ENCODE measurements at places on chromosomes 6 and 20.

DNA sequence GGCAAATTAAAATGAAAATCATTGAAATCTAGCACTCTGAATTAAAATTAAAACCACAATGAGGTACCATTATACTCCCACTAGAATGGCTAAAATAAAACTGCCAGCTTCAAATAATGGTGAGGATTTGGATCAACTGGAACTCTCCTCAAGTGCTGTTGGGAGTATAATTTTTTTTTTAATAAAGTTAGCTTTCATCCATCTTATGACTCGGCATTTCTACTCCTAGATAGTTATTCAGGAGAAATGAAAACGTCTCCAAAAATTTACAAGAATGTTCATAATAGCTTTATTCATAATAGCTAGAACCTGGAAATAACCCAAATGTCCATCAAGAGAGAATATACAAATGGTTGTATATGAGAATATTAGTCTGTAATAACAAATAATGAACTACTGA, 63.2 kb downstream of the ASXL1 start:
- DNase-seq, result no peak

DNA sequence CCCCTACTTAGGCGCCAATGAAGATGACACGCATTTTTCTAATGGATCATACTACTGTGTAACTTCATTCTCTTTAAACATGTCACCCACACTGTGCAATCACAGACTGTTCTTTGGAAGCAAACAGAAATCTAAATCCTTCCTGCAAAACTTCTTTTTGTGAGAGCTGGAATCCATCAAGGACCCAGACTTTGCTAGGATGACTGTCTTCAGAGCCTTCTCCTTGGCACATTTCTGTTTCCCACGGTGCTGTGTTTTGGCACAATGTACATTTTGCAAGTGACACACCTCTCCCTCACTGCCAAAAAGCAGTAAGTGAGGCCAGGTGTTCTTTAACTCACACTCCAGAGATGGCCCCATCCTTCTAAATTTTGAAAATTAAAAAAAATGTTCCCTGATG, 21.7 kb upstream of the TAGAP start:
- no peak for DNase-seq

- no peak for DNase-seq
Observed at GRCh38 chr6:161210857-161211256, 63.0 kb downstream of the AGPAT4 start.

GRCh38 chr6:111076024-111076695, 11.1 kb upstream of the SLC16A10 start:
- no peak for DNase-seq

- DNase-seq, result no peak
Observed at GRCh38 chr6:138849791-138850190, 53.9 kb downstream of the ECT2L start.

DNA sequence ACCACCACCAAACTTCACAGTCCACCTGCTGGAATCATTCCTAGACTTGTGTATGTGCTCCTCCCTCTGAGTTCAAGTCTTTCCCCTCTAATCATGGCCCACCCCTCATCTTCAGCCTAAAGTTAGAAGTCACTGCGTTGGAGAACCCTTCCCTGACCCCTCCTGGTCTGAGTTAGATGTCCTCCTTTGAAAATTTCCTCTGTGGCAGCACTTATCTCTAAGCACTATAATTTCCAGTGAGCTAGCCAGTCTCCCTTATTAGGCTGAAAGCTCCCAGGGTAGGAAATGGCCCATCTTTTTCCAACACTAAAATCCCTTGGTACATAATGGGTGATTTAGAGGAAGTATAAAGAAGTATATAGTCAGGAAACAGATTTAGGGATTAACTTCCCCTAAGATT, 63.2 kb downstream of the SESN1 start:
- DNase-seq, result no peak

DNA sequence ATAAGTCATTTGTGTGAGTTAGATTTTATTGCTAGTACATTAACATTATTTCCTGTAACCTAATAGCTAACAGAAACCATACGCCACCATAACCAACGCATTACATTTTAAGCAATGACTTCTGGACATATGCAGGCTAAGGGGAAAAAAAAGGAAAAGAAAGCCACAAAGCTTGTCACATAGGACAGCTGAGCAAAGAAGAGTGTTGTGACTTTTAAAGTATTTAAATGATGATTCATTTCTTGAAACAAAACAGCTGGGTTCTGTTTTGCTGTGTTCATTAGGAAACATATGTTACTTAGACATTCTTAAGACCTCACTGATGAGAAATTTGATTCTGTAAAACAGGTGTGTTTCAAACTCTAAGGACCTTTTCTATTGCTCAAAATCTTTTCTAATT, 171.4 kb downstream of the COL9A1 start:
- DNase-seq, result no peak

DNA sequence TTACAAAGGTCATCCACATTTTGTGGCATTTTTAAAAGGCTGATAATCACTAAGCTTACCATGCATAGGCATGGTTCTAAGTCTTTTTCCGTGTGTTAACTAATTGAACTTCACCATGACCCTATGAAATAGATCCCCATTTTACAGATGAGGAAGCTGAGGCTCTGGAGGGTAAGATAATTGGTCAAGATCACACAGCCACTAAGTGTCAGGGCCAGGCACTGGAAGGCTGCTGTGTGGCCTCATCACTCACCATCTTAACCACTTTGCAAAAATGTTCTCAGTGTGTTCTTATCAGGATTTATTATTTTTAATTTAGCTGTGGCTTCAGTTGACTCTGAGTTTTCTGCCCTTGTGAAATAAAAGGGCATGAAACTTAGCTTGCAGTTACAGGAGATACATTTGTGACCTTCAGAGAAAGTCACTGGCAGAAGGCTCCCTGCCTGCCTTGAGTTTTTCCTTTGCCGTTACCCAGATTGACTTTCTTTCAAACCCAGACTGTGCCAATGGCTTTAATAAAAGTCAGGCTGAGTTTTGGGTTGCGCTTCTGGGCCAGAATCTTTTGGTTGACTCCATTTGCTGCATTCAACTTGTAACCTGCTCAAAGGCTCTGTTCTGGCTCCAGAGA, 82.0 kb downstream of the EZR start:
- no peak for DNase-seq

DNA sequence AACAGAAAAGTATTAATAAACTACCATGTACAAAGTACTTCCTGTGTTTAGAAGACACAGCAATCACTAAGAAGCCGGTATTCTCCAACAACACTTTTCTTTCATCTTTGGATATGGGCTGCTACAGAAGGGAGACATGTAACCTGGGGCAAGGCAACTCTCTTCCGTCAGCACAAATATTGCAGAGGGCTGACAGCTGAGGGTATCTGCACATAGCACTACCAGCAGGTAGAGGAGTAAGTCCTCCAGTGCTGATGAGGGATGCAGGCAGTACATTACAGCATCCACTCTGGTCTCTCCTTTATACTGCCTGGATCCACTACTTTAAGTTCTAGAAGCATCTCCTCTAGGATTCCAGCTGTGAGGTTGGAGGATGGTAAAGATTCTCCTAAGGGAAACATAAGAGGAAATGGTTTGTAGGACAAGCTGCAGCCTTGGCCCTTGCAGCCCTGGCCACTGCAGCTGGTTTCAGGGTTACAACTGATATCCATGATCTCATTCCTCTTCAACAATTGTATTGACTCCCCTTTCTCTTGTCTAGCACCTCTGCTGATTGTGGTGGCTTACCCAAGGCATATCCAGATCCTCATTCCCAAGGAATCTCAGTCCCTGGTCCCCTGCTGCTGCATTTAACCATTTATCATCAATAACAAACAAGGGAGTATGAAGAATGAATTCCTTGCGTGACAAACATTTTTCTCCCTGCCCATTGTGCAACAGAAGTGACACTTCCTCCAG, 110.7 kb upstream of the ADGRF1 start:
- DNase-seq, result no peak

- DNase-seq, result no peak
Observed at GRCh38 chr20:23363257-23363649, 1.3 kb downstream of the GZF1 start.

DNA sequence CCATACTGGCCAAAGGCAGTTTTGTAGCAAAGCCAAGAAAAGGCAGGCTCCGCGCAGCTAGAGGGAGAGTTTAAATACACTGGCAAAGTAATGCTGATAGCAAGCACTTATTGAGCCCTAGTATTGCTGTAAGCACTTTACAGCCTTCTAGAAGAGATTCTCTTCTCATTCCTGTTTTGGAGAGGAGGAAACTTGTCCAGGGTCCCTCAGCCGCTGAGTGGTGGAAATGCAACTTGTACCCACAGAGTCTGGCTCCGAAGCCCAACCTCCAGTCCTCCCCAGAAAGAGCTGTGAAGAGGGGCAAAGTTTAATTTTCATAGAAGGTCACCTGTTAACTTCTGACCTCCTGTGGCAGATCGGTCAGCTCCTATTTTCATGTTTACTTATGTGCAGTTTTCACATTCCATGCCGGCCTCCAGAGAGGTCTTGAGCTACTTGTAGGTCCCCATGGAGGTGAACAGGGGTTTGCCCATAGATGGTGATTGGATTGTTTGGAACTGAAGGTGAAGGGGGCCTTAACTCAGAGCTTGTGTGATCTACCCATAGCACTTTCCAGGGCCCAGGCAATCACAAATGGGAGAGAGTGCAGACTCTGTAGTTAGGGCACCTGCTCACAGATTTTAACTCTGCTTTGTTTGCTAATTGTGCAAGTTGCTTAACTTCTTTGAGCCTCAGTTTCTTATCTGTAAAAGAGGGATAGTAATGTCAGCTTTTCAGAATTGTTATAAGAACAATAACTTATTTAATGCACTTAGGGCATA, 70.7 kb downstream of the LYRM2 start:
- no peak for DNase-seq

DNA sequence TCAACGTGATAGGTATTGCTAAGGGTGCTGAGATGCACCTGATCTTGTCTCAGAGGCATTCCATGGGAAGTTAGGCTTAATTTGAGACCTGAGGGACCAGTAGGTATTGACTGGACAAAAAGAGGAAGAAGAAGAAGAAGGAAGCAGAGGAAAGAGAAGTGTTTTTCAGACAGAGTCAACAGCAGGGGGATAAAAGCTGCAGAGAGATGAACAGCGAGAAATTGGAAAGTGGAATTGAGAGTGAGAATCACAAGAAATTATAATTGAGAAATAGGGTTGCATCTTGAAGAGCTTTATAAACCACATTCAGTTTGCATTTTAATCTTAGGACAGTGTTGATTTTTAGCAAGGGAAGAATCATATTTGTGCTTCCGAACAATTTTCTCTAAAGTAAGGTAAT, 254.0 kb downstream of the CD83 start:
- no peak for DNase-seq

DNA sequence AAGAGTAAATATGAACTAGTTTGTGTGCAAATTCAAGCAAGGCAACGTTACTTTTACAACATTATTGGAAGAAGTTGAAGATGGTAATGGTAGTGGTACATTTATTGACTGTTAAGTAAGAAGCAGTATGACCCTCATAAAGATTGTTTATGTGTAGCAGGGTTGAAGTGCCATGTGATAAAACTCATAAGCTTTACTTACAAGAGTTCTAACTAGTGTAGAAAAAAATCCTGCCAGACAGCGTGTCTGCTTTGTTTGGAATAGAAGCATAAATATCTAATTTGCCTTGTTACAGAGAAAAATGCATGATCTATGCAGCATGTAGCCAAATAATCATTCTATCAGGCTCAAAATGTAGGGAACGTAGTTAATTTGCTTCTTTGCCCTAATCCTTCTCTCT, 450.8 kb upstream of the SOX4 start:
- no peak for DNase-seq

DNA sequence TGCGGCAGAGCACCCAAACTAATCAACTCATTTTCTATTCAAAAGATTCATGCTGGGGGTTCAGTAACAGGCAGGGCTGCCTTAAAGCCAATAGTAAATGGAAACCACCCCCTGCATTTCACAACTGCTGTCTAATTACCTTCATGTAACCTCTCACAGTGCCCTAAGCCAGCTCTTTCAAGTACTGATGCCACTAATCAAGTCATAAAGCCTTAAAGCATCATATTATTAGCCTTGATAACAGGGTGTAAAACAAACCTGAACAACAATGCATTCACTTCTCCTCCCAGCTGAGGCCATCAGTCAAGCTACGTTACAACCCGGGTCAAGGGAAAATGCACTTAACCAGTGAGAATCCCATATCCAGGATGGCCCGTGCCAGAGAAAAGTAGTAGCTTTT, 33.0 kb downstream of the TRERF1 start:
- no peak for DNase-seq

DNA sequence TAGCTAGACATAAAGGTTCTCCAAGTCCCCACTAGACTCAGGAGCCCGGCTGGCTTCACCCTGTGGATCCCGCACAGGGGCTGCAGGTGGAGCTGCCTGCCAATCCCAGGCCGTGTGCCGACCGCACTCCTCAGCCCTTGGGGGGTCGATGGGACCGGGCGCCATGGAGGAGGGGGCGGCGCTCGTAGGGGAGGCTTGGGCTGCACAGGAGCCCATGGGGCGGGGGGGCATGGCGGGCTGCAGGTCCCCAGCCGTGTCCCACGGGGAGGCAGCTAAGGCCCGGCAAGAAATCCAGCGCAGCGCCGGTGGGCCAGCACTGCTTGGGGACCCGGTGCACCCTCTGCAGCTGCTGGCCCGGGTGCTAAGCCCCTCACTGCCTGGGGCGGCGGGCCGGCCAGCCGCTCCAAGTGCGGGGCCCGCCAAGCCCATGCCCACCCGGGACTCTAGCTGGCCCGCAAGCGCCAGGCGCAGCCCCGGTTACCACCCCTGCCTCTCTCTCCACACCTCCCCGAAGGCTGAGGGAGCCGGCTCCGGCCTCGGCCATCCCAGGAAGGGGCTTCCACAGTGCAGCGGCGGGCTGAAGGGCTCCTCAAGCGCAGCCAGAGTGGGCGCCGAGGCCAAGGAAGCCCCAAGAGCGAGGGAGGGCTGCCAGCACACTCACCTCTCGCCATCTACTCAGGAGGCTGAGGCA, 26.5 kb upstream of the ID1 start:
- DNase-seq, result no peak

- no peak for DNase-seq
Observed at GRCh38 chr20:58441723-58442122, 52.7 kb downstream of the VAPB start.

Data from CD4-positive, alpha-beta T cell (primary cell).